ENCODE measurements at places on chromosomes 16 and 17. TPM values are rescaled to one million over a fixed set of nuclear protein-coding genes. Genes with fewer than 3 reads are reported as not detected.

Gene ZFP3
- 11.4 TPM for total RNA-seq

Gene UTS2R
- not detected for total RNA-seq

Gene CCL4L2
- not detected for total RNA-seq

GRCh38 chr16:85510041-85510659 lies 103.0 kb upstream of the GSE1 start:
- DNase-seq, result no peak

DNA sequence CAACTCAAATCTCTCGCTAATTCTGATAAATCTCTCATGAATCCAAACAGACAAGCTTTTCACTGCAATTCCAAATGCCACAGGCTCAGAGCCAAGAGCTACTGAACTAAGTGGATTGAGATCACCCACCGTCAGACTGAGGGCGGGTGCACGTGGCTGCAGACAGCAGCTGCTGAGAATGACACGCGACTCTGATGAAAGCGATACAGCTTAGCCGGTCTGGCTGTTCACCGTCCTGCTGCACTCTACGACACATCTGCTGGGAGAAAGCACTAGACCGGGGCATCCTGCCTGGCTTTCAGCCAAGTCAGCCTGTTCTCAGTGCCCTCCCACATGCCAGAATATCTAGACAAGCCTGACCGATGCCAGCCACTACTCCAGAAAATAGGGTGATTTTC lies 42.6 kb downstream of the KLHDC4 start:
- no peak for DNase-seq

All from gastrocnemius medialis (tissue), 4 donors.